SK-N-DZ (cell line): ENCODE measurements at places on chromosomes 12 and 14.
A peak's percentile ranks its signal among the peaks of the same experiment; 100 is the strongest.

GRCh38 chr12:53200458-53201176 lies 6.4 kb downstream of the ITGB7 start:
- no peak for DNase-seq

GRCh38 chr12:130016986-130017385 lies 113.2 kb upstream of the TMEM132D start:
- no peak for DNase-seq

GRCh38 chr12:18747895-18748294 lies 10.0 kb downstream of the CAPZA3 start:
- DNase-seq = no peak

GRCh38 chr12:58268069-58268468 lies 326.7 kb downstream of the ATP23 start:
- no peak for DNase-seq

DNA sequence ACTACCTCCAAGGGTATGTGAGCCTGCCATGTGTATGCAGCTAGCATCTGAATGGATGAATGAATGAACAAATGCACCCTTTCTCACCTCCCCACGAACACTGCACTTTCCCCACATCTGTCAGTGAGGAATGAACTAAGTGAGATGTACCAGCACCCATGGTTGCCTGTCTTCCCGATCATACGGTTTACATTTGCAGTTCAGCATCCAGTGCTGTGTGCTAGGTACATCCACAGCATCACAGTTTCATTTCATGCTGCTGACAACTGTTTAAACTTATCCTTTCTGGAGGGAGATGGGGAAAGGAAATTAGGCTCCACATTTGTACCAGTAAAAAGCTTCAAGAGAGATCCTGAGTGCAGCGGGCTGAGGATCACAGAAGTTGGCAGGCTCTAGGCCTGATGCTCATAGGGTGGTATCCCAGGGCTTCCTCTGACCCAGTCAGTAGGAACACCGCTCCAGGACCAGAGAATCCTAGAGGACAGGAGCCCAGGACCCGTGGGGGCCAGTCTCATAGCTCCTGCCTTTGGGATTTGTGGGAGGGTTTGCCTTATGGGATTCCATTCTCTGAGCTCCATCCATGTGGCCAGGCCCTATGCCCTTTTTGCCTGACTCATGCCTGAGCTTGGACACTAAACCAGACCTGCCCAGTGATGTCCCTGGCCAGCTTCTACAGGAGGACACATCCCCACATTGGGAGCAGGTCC lies 294.5 kb downstream of the CACNA1C start:
- DNase-seq = no peak

- DNase-seq = no peak
These were observed 52.2 kb downstream of the CKAP4 start for GRCh38 chr12:106195621-106196027.

- DNase-seq = no peak
These were observed 161.3 kb downstream of the CPNE8 start for GRCh38 chr12:38744041-38744440.

- DNase-seq = no peak
These were observed 170.3 kb downstream of the TTC7B start for GRCh38 chr14:90645842-90646443.

DNA sequence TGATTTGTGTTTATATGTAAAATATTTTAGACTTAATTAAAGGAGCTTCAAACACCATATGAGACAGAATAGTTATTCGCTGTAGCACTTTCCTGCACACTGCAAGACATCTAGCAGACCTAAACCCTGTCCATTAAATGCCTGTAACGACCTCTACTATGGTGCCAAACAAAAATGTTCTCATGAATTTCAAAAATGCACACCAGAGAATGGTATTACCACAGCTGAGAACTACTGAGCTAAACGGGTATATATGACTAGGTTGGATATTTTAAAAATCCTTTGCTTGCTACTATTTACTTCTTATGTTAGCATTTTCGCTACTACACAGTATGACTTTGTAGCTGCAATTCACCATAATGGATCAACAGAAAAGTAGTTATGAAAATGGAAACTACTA lies 34.8 kb downstream of the SPPL3 start:
- DNase-seq = no peak

DNA sequence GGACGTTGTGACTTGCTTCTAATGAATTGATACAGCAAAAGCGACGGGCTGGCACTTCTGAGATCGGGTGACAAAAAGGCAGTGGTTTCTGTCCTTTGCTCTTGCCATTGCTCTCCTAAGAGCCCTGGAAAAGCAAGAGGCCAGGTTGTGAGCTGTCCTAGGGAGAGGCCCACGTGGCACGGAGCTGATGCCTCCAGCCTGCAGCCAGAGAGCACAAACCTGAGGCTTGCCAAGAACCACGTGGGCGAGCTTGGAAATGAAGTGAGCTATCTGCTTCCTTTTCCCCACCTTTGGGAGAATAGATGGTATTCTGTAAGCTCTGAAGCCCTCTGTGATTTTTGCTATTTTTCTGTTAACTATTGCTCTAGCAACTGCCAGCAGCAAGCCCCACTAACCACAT lies 26.4 kb upstream of the NOS1 start:
- DNase-seq = no peak

GRCh38 chr14:101405171-101405883 lies 156.0 kb upstream of the DIO3 start:
- no peak for DNase-seq

- no peak for DNase-seq
These were observed 175.2 kb upstream of the ATP2B1 start for GRCh38 chr12:89883630-89884389.

DNA sequence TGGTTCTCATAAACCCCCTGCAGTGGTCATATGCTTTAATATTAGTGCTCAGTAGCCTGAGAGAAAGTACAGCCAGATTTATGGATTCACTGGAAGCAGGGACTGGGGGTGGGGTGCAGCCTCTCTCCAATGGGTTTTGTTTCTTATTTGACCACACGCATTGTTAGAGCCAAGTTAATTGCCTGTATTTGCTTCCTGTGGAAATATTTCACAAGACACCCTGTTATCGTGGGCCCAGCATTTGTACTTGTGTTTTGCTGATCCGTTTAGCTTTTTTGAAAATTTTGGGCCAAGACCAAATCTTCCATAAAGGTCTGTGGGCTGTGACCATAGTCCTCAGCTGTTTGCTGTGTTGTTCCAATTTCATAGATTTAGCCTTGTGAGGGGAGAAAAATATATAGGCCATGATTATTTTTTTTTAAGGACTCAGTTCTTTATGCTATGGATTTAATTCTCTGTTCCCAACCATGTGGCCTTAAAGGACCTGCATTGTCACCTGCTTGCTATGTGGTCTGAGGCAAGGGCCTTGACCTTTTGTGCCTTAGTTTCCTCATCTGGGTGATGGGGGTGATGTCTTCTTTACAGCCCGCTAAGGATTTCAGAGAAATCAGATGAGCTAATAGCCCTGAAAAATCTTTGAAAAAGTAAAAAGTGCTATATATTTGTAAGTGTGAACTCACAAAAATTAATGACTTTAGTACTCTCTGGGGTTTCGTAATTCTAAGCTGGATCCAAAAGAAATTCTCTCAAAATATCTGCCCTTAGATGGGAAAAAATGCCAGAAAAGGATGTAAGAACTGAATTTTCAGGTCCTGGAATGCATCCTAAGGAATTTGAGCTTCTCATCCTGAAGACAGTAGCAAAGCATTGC lies 370.2 kb downstream of the DPF3 start:
- DNase-seq = no peak

- peak; percentile 57 for DNase-seq
These were observed 2.7 kb upstream of the TRAF3 start for GRCh38 chr14:102774391-102775153.
